Activated B cell treated with CpG ODN at 0.5 μM for 24 hours (primary cell): ENCODE measurements at places on chromosomes 11 and 22.

- no peak for DNase-seq
These were observed 174.0 kb downstream of the TBC1D22A start for GRCh38 chr22:46936378-46936903.

DNA sequence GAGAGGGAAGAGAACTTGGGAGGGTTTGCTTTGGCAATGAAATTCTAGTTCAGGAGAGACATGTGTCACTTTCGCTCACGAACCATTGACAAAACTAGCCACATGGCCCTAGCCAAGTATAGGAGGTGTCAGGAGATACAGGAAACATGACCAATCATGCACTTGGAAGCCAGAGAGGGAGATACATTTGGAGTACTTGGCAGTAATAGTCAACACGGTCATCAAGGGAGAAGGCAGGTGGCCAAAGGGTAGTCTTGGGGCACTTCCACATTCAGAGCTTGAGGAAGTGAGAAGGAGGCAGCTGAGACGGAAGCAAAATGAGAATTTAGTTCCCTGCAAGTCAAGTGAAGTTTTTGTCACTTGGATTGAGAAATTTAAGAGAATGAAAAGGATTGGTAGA, 26.4 kb upstream of the KIRREL3 start:
- DNase-seq: no peak

DNA sequence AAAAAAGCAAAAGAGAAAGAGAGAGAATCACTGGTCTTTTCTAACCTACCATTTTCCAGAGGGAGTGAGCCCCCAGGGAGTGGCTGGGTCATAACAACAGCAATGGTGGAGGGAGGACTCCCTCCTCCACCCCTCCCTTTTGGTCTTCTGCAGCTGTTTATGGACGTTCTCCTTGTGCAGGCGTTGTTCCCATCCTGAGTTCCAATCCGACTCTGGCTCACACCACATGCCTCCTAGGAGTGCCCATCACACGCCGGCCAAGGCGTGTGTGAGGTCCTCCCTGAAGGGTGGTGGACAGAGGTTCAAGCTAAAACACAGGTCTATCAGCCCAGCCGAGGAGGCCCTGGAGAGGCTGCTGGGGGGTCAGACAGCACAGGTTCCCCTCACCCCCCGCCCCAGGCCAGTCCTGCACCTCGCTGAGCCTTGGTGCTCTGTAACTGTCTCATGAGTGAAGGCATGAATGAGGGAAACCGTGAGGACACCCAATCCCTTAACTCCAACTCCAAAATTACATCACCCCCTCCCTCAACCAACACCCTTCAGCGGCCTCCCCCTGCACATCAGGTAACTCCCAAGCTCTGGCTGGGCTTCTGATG, 29.4 kb downstream of the IFT27 start:
- no peak for DNase-seq

DNA sequence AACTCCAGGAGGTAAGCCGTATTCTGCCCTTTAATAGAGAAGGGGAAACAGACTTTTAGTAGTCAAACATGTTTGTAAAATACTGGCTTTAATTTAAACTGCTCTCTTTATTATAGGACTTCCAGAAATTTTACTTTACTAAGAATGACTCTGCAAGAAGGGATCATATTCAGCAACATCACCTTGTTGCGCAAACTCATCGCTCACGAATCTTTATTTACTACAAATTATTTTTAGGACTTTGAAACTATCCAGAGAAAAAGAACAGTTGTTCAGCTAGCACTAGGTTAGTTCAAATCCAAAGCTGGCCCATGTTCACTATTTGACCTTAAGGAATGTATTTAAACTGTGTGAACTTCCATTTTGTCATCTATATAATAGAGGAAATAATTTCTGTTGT, 498.3 kb upstream of the TENM4 start:
- no peak for DNase-seq

GRCh38 chr11:132671851-132672370, 860.4 kb downstream of the OPCML start:
- no peak for DNase-seq

DNA sequence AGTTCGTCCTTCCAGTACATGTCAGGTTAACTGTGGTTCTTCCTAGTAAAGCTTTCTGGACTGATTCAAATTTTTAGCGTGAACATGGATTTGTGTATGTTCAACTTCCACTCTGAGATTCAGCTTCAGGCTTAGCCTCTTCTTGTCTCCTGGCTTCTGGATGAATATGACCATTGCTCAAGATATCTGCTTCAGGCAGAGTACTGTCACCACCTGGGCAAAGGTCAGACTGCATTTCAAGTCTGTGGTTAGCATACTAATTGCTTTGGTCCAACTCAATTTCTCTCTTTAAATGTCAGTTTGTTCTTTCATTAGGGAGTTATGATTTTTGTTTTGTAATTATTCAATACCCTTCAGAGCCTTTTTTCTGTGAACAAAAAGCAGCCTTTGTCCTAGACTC, 440.0 kb downstream of the NELL1 start:
- DNase-seq: no peak

GRCh38 chr11:69497221-69497787, 15.8 kb downstream of the LINC01488 start:
- no peak for DNase-seq

GRCh38 chr22:32625985-32626384, 151.4 kb downstream of the FBXO7 start:
- DNase-seq: no peak

- DNase-seq: no peak
These were observed 17.9 kb upstream of the SESN3 start for GRCh38 chr11:95248666-95249467.

GRCh38 chr22:22391543-22391942, 117.0 kb downstream of the ZNF280B start:
- no peak for DNase-seq
